Fibroblast of skin of left biceps (primary cell): ENCODE measurements at places on chromosomes 12 and 14.

DNA sequence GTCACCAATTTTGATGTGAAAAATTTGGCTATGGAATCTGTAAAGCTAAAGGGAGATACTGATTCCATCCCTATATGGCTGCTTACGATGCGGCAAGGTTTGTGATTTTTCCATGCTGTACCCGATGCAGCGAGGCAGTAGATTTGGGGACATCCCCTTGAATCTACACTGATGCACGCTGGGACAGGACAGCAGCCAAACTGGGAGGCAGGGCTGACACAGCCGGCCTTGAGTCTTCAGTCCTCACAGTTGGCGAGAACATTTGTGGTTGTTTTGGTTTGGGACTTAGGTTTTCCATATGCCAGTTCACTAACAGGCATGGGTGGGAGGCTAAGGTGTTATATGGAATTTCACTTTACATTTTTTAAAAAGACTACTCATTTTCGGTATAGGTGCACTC lies 3.8 kb downstream of the GALNT16 start:
- no peak for DNase-seq

DNA sequence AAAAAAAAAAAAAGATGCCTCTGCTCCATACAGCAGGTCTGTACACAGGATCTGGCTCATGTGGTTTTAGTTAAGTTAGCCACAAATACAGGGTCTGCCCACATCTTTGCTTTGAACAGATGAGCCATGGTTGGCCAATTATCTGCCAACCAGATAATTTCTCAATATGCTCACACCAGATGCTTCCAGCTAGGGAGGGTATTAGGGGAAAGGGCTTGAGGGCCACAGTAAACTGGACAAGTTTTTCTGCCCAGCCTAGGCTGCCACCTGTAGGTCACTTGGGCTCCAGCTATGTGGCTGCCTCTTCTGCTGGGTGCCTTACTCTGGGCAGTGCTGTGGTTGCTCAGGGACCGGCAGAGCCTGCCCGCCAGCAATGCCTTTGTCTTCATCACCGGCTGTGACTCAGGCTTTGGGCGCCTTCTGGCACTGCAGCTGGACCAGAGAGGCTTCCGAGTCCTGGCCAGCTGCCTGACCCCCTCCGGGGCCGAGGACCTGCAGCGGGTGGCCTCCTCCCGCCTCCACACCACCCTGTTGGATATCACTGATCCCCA lies 776 bp downstream of the RDH5 start:
- DNase-seq, result no peak

GRCh38 chr12:40312982-40313576 lies 88.3 kb downstream of the LRRK2 start:
- no peak for DNase-seq

- no peak for DNase-seq
These were observed 148.6 kb upstream of the CPSF6 start for GRCh38 chr12:69090722-69091121.

DNA sequence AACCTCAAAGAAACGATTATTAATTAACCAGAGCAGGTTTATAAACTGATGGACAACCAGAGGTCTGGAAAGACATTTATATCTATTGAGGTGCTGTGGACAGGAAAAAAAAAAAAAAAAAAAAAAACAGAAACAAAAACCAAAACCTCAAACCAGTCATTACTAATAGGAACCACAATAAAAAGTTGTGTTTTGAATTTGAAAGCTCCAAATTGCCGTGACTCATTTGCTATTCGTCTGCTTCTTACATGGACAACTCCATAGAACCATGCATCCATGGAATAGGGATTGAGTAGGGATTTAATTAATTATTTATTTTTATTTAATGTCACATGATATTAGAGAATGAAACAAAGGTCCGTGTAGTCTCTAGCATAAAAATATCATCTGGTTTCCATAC lies 134.1 kb upstream of the SSTR1 start:
- DNase-seq, result no peak
